Urinary bladder (tissue), 4 donors: ENCODE measurements at places on chromosomes 2 and 18.

GRCh38 chr2:240237609-240238174 lies 97.2 kb upstream of the OTOS start:
- DNase-seq: no peak

DNA sequence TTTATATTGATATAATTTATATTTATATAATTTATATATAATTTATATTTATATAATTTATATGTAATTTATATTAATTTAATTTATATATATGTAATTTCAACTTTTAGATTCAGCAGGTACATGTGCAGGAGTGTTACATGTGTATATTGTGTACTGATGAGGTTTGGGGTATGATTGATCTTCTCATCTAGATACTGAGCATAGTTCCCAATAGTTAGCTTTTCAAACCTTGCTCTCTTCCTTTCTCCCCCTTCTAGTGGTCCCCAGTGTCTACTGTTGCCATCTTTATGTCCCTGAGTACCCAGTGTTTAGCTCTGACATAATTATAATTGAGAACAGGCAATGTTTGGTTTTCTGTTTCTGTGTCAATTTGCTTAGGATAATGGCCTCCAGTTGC lies 1335.3 kb upstream of the CDH2 start:
- DNase-seq: no peak

- DNase-seq: no peak
These were observed 364.0 kb downstream of the LRATD1 start for GRCh38 chr2:14996351-14997014.

DNA sequence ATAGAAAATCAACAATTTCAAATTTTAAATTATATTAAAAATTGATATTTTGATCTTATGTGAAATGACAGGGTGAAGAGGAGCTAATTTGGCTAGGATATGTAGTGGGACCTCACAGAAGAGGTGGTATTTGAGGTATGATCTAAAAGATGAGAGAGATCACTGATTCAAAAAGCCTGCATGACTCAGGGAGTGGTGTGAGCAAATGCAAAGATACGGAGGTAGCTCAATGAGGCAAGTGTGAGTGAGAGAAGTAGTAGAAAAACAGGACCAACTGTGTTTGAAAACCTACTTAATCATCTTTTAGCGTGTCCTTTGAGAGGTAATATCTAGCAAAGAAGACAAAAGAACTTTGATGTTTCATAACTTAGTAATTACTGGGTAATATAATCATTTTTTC lies 557.5 kb downstream of the DSC3 start:
- DNase-seq: no peak

DNA sequence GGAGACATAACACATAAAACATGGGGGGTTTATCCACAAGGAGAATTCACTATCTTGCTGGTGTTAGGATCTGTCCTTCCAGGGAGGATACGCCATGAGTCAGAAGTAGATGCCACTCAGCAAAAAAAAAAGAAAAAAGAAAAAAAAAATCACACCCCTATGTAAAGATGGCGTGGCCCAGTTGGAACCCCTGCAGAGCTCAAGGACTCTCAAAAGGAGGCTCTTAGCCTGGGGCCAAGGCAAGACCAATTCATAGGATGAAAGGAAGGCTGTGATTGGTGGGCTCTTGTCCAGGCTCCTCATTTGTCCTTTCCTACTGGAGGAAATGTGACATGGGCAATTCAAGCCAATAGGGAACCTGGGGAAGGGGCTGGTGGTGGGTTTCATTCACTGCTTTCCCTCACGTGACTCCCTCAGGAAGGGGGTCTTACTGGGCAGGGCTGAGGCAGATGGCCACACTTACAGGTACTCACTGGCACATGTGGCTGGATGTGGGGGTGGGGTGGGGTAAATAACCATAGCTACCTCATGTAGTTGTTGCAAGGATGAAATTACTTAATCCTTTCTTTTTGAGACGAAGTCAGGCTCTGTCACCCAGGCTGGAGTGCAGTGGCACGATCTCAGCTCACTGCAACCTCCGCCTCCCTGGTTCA lies 38.7 kb upstream of the HAAO start:
- no peak for DNase-seq

DNA sequence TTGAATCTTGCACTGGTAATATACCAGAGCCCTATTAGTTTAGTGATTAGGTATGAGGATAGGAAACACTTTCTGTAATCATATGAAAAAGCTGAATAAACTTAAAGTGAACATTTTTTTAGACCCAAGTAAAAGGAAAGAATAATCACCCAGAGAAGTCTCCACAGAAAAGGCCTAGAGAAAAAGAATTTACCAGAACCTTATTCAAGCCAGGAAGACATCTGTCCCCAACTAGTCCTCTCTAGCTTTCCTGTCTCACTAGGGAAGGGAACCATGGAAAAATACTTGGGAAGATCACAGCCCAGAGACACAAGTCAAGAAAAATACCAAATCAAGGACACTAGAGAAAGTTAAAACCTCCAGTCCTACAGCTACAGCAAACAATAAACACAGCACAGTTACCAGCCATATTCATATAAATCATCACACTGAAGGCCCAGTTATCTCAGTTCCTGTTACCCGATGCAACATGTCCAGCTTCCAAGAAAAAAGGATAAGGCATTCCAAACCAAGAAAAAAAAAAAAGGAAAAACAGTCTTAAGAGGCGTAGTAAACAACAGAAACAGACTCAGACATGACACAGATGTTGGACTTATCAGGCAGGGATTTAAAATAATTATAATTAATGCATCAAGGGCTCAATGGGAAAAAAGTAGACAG lies 461.5 kb downstream of the IRS1 start:
- no peak for DNase-seq

DNA sequence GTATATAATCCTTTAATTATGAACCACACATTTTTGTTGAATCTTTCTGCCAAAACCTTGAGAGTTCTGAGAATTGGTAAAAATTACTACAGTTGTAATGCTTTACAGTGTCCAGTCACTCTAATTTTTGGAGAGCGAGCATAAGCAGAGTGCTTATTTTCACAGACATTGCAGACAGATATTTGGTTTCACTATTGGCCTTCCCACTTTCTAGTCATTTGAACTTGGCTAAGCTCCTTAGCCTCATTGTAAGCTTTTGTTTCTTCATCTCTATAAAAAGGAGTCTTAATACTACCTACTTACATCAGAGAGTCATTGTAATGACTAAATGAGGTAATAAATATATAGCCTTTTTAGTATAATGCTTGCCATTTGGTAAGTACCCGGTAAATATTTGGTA lies 80.4 kb downstream of the LCLAT1 start:
- no peak for DNase-seq

- no peak for DNase-seq
These were observed 1.3 kb downstream of the CIAO1 start for GRCh38 chr2:96267159-96267971.

GRCh38 chr2:43081131-43081765 lies 145.2 kb downstream of the ZFP36L2 start:
- no peak for DNase-seq

- no peak for DNase-seq
These were observed 47.0 kb upstream of the PTH2R start for GRCh38 chr2:208359632-208359986.

GRCh38 chr2:47302308-47302707 lies 100.6 kb upstream of the MSH2 start:
- no peak for DNase-seq

DNA sequence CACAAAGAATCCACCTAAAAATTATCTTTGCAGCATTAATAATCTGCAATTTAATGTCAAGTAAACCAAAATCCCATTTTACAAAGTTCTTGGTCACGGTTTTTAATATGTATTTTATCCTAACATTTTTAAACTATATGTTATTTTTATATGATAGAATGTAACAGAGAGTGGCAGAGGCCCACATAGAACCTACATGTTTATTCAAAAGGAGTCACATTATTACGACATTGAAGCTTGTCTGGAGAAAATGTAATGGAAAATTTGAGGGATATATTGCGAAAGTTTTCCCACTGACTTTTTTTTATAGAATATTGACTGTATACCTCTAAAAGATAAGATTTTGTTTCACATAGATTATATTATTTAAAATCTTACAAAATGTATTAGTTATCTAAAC lies 89.7 kb upstream of the COL3A1 start:
- no peak for DNase-seq

- no peak for DNase-seq
These were observed 71.3 kb downstream of the KANSL1L start for GRCh38 chr2:210099940-210100339.

DNA sequence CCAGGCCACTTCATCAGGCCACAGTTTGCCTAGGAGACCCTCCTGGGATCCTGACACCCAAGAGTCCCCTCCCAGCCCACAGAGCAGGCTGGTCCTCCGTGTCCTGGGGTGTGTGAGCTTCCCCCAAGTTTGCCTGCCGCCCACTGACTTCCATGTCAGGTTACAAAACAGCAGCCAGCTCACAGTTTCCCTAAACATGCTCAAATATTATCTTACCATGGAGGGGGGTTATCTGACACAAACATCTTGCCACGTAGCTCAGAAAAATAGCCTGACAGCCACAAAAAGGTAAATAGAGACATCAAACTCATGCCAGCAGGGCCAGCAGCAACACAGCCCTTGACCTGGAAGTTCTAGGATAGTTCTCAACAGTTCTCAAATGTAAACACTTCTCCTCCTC lies 346.5 kb downstream of the TNS1 start:
- no peak for DNase-seq

GRCh38 chr2:68689553-68690537 lies 44.8 kb upstream of the ARHGAP25 start:
- no peak for DNase-seq

DNA sequence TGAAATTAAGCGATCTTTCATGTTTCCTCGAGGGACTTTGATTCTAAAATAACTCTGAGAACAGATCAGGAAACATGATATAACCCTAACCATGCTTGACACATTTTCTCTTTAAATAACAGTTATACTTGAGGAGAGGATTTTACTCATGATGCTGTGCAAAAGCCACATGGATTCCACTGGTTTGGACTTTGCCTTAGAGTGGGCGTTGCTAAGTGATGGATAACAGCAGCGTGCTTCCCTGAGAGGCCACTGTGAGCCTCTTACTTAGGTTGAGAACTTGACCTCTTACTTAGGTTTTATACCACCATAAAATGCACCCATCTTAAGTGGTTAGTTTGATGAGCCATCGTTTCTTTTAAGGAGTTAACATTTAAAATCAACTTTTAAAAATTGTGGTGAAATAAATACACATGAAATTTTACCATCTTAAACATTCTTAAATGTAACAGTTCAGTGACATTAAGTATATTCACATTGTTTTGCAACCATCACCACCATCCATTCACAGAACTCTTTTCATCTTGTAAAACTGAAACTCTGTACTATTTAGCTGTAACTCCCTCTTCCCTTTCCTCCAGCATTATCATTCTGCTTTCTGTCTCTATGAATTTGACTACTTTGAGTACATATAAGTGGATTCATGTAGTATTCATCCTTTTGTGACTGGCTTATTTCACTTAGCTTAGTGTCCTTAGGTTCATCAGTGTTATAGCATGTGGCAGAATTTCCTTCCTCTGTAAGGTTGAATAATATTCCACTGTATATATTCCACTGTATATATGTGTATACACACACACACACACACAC lies 22.6 kb downstream of the ANXA4 start:
- DNase-seq: no peak

DNA sequence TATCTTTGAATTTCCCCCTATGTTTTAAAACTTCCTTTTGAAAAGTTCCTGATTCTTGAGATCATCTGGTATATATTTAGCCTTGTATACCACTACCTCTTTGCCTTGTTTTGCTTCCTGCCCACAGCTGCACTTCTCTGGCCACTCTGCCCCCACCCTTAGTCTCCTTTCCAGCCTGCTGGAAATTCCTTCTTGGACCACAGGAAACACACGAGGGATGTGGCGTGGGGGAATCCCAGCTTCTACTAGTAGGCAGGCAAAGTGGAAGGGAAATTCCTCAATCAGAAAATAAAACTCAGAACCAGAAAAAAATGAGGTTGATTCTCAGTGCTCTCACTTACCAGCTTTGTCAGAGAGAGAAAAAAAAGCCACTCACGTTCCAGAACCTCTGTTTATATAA lies 13.4 kb downstream of the IL18RAP start:
- DNase-seq: no peak

DNA sequence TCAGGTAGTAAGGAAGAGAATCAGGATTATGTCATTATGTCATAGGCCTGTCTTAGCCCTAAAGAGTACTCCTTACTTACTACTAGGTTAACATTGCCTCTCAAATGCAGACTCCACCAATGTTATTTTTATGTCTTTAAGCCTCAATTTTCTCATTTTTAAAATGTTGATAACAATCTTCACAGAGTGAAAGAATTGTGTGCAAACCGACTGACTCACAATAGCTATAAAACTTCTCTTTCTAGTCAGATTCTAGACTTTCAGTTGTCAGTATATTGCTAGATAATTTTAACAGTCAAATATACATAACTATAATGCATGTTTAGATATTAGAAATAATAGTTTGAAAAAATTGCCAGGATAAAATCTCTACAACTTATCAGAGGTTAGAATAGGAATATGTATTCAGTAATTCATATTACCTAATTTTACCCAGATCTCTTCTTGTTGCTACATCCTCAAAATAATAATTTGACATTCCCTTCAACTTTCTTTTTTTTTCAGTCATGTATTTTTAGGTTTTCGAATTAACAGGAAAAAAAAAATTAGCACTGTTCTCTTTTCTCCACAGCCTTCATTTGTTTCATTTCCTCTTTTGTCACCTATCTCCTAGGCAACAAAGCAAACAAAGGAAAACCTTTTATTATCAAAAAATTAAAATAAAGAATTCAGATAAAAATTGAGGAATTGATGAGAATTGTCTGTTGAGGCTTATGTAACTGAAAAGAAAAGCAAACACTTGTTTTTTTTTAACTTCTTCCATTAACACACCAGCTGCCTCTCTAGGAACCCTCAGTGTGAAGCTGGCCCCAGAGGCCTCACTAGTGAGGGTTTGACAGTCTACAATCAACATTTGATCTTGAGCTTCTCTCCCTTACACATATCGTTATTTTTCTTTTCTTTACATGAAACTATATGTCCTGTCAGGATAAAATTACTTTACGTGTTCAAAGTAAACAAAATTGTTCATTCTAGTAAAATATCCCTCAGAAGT lies 279.0 kb downstream of the CALCRL start:
- no peak for DNase-seq

DNA sequence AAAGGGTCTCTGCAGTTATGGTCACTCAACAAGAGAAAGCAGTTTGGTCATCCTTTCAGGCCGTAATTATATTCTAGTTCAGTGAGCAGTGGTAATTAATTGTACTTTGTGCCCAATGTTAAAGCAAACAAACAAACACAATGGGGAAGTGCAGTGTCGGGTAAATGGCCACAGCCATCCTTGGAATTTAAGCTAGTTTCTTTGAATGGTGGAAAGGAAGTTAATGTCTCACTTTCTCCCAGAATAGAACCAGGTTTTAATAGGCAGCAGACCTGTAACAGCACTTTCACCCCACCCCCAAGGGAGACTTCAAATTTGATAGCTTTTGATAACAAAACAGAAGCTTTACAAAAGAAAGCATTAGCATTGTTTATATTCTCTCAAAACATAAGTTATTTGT lies 20.0 kb upstream of the ITGAV start:
- DNase-seq: no peak
